ENCODE measurements at places on chromosomes 2 and 18.
A peak's percentile ranks its signal among the peaks of the same experiment; 100 is the strongest.

DNA sequence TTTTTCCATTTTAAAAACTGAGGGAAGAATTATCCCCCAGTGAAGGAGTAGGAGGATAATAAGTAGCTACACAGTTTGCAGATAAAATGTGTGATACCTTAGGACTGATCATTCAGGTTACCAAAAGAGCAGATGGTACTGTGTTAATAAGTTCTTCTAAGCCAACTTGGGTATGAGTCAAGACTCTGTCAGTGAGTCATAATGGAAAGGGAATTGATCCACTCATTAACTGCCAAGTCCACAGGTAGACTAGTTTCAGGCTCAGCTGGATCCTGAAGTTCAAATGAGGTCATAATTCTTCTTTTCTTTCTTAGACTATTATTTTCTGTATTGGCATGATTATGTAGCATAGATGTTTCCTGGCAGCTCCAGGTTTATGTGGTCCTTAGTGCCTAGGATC is 142.4 kb upstream of the ALPP start:
- no peak for DNase-seq

DNA sequence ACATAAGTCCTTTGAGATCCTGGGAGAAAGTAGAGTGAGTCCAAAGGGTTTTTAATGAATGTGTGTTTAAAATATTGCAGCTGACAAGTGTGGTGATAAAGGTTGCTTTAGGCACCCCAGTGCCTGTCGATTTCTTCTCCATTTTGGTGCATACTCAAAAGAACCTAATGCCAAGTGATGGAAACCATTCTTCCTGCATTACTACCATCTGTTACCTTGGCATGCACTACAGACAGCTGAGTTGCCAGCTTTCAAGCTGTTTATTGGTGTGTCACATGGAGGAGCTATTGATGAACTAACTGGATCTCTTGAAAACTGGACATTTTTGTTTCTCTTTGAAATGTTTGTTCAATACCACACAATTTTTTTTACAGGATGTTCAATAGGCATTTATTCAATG is 350.0 kb downstream of the AKAIN1 start:
- DNase-seq = no peak

GRCh38 chr18:3612315-3612714 is 162.3 kb downstream of the TGIF1 start:
- DNase-seq = no peak

DNA sequence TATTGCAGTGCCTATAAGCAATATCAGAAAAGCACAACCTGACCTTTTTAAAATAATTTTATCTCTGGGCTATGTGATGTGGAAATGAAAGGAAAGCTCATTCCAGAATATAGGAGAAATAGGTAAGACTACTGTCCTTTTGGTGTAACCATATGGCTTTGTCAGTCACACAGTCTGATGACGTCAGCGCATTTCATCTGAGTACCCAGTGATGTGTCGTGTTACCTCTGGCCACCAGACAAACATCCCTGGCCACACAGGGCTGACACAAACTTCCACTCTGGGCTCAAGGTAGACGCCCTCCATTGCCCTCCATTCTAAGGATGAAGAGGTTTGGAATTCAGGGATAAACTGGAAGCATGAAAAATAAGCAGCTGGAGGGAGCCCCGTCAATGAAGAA is 506.7 kb downstream of the CMPK2 start:
- no peak for DNase-seq

DNA sequence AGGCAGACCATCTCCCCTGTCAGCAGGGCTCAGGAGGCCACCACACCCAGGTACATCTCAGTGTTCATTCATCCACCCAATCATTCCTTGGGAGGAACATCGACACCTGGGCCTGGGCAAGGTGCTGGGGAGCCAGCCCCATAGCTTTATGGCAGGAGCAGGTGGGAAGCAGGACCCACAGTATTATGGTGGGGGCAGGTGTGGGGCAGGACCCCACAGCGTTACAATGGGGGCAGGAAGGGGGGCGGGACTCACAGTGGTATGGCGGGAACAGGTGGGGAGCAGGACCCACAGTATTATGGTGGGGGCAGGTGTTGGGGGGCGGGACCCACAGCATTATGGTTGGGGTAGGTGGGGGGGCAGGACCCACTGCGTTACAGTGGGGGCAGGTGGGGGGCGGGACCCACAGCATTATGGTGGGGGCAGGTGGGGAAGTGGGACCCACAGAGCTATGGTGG is 128.9 kb upstream of the HS6ST1 start:
- no peak for DNase-seq

DNA sequence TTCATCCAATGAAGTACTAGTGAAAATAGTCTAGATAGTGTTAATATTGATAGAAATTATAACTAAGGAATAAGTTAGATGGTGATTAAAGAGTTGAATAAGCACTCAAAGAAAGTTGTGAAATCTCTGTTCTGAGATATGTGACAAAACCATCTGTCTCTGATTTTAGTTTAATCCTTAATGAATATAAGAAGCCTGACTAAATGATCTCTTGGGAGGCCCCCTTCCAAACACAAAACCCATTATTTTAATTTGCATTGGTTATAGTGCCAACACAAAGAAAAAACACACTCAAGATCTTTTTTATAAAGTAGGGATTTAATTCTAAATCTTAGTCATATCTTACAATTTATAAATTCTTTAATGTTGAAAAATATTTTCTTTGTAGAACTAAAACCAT is 34.0 kb downstream of the SCN2A start:
- DNase-seq = no peak

GRCh38 chr2:223697892-223698645 is 95.9 kb upstream of the SCG2 start:
- DNase-seq = no peak

DNA sequence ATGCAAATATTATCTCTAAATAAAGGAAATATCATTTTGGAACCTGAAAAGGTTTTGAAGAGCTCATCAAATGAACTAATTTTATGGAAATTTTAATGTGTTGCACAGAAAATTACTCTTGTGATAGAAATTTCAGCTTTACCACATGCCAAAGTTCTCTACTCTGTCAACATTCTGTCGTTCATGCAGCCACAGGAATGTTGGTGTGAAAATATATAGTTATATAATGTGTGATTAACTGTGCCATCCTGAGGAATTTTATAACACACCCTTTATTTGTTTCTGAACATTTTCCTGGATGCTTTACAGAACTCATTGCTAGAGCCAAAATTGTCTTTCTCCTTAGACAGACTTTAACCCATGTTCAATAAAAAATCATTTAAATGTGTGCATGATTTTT is 202.5 kb upstream of the SLC8A1 start:
- no peak for DNase-seq

- DNase-seq = no peak
Observed at GRCh38 chr2:28350791-28351285, 41.8 kb upstream of the FOSL2 start.

- DNase-seq = no peak
Observed at GRCh38 chr2:15584767-15585469, 6.8 kb upstream of the DDX1 start.

DNA sequence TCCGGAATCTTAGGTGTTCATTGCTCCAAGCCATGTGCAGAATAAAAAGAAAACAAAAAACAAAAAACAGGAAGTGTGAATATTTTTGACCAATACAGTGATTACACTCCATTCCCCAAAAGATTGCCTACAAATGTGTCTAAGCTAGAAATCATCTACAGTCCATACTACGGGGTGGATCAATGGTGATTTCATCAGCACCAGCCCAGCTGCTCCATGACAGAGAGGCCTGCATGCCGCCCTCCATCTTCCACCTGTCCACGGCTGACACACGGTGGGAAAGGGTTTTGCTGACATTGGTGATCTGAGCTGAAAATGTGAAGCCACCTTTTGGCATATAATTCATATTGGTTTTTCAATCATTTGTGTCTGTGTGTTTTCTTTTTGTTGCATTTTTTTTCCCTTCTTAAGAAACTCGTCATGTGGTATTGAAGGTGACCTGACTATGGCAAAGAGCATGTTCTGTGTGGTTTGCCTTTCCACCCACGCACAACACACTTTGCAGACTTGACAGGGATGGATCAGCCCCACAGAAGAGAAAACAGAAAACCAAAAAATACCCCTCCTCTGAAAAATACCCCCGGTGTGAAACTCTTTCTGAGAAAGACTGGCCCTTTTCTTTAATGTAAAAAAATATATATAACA is 533.1 kb downstream of the RNF144A start:
- DNase-seq = no peak

DNA sequence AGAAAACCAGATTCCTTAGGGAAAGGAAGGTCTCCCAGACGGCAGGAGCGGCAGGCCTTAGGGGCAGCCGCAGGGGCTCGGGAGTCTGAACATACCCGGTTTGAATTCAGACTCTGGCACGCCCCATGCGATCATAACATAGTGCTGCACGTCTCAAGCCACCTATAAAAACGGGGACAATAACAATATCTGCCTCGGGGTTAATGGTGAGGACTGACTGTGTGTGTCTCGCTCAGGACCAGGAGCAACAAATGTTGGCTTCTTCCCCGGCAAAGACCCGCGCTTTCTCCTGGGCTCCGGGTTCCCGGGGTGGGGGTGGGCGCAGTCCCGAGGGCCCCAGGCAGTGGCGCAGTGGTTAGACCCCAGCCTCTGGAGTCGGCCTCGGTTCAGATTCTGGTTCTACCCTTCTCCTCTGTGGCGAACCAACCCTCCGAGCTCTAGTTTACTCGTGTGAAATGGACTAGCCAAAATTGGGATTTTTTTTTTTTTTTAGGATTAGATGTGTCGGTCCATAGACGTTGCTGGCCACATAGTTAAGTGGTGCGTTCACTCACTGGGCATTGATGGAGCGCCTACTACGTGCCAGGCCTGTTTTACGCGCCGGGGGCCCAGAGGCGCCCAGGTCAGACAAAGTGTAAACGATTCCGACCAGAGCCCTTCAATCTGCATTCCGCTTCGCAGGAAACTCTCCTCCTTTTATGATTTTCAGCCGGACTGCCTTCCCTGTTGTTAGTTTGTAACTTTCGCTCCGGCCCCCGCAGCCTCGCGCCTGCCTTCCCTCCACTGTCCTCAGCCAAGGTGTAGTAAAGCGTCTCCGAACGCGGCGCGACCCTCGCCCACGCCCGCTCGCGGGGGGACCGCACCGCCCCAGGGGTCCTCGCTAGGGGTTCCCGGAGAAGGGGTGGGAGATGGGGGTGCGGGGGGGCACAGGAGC is 820 bp upstream of the SH3BP4 start:
- DNase-seq = no peak

DNA sequence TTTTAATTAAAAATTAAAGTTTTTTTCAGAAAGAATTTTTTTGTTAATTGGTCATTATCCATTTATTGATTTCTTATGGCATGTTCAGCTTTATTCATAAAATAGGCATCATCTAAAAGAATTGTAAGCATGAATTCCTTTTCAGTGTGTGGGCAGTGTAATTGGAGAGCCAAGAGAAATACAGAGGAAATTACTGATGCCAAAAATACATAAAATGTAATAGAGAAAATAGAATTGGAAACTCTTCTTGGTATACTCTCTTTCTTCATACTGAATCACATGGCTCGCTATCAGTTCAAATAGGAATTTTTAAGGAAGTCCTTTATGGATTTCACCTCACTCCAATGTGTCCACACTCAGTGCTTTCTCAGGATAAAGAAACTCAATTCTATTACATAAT is 663.6 kb upstream of the NRXN1 start:
- DNase-seq = no peak

- DNase-seq = no peak
Observed at GRCh38 chr2:239692362-239692851, 291.6 kb upstream of the HDAC4 start.

GRCh38 chr2:32384529-32384928 is 27.7 kb downstream of the BIRC6 start:
- DNase-seq = no peak

DNA sequence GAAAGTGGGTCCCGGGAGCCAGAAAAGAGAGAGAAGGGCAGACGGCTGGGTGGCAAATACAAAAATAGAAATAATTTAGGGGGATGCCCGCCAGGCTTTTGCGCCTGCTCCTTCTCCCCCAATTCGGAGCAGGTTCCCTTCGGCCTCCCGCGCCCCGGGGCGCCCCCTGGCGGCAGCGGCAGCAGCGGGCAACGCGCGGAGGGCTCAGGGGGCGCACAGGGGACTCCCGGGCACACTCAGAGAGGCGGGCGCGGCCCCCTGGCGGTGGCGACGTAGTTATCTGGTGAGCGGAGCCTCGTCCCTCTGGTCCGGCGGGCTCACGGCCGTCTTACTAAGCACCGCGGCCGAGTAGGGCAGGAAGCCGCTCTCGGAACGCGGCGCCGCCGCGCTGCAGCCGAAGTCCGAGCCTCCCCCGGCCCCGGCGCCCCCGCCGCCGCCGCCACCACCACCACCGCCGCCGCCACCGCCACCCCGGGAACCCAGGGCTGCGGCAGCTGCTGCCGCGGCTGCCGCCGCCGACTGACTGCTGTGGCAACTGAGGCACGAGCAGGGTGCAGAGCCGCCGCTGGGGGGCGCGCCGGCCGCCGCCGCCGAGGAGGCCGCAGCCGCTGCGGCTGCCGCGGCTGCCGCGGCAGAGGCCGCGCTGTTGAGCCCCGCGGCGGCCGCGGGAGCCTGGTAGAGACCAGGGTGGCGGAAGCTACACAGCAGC is 3.8 kb downstream of the EVX2 start:
- DNase-seq = peak; percentile 85

GRCh38 chr2:6930923-6931647 is 13.9 kb downstream of the RNF144A start:
- no peak for DNase-seq

GRCh38 chr2:223086370-223086981 is 34.5 kb downstream of the KCNE4 start:
- DNase-seq = no peak

- no peak for DNase-seq
Observed at GRCh38 chr2:226953826-226954225, 118.0 kb downstream of the RHBDD1 start.

GRCh38 chr2:228474466-228474865 is 293.0 kb upstream of the SPHKAP start:
- no peak for DNase-seq

DNA sequence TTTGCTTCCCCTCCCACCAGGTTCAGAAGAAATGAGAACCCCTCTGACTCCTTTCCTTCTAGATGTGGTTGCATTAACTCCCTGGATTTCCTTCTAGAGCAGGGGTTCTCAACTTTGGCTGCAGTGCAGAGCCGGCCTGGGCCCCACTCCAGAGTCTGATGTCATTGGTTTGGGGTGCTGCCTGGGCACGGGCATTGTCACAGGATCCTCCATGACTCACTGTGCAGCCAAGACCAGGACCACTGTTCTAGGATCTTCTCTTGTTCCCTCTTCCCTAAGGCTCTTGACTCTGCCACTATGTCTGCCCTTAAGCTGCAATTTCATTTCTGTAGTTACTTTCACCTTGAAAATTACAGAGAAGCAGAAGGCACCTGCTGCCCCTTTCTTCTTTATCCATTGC is 31.8 kb downstream of the TBC1D8 start:
- no peak for DNase-seq

DNA sequence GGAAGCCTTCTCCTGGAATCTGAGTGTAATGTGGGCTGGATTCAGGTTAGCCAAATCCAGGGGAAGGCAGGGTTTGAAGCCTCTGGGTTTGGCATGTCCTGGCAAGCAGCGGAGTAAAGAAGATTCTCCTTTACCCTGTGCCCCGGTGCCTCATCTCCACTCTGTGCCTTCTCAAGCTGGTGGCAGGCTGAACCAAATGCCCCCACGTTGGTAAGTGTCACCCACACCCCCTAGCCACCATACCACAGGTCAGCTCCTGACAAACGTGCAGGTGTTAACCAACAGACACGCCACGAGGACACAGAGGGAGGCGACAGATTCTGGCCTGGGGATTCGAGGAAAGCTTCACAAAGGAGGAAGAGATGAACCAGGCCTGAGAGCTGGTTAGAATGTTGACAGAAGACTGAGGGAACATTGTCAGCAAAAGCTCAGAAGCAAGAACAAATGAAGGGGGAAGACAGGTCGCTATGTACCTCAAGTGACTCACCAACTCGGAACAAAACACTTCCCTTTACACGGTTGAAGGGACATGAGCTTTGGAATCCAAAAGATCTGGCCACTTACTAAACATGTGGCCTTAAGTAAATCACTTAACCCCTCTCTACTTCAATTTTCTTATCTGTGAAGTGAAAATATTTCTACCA is 85.2 kb upstream of the LCLAT1 start:
- DNase-seq = no peak

All from NCI-H748 treated with DMSO at 0.1 percent for 48 hours (cell line).